ENCODE measurements at places on chromosomes 12 and 14.

GRCh38 chr12:19970116-19970515 is 398.2 kb upstream of the PDE3A start:
- DNase-seq: no peak

GRCh38 chr12:27915021-27915420 is 57.5 kb downstream of the PTHLH start:
- no peak for DNase-seq

DNA sequence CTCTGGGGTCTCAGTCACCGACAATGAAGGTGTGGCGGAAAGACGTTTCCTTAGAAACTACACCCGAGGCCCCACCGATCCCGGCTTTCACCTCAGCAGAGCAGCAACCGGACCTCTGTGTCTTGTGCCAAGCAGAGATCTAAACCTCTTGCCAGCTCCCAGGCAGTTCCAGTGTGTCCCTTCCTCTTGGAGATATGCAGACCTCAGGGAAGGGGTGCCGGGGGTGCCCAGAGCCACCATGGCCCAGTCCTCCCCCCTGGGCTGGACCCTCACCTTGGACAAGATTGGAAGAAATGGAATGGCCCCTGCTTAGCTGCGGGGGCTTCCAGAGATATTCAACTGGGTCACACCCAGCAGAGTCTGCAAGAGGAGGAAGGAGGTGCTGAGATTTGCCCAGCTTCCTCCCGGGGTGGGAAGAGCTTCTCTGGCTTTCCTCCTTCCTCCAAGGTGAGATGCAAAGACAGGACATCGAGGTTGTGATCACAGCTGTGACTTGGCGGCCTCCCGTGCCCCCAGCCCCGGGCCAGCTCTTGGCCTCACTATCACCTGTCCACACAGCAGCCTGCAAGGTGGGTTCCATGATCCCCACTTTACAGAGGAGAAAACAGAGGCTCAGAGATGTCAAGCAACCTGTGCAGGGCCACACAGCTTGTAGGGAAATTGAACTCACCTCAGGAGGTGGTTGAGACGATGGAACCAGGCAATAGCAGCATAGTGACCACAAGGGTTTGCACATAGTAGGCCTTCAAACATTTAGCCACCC is 281.7 kb upstream of the RTL1 start:
- no peak for DNase-seq

GRCh38 chr12:99372257-99372920 is 275.2 kb upstream of the GARIN6 start:
- DNase-seq: no peak

DNA sequence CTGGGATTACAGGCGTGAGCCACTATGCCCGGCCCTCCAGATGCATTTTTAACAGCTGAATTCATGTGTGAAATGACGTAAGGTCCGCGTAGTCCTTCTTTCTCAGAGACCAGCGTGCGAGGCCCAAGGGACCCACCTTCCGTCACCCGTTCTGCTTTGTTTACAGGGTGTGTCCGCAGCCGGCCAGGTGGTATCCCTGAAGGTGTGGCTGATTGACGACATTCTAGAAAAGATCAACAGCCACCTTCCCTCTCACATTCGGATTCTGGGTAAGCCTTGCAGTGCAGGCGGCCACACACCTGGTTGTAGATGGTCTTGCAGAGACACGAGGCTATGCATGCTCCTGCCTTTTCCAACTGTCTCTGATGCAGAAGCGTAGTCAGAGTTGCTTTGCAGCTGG is 9.9 kb downstream of the PUS1 start:
- DNase-seq: no peak

DNA sequence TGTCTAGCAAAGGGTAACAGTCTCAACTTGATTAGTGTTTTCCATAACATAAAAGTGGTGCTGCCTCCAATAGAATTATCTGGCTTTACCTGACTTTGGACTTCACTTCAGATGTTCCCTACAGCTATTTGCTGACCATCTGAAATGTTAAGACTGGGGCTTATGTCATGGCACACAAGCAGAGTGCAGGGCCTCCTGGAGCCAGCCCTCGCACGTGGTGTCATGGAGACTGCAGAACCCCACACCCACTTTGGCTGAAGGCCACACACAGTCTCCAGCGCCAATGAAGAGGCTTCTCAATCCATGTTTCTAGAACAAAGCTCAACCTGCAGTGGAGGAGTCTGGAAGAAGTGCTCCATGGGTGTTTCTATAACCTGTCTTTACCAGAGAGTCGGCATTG is 169.6 kb upstream of the FRMD6 start:
- DNase-seq: no peak

- no peak for DNase-seq
Measured at GRCh38 chr12:42282294-42282693, 43.6 kb downstream of the ZCRB1 start.

GRCh38 chr12:111429828-111430432 is 24.2 kb downstream of the SH2B3 start:
- no peak for DNase-seq

- peak; percentile 32 for DNase-seq
Measured at GRCh38 chr14:22973217-22974032, 8.9 kb downstream of the AJUBA start.
